CD14-positive monocyte (primary cell): ENCODE measurements at places on chromosomes 7 and 10.

DNA sequence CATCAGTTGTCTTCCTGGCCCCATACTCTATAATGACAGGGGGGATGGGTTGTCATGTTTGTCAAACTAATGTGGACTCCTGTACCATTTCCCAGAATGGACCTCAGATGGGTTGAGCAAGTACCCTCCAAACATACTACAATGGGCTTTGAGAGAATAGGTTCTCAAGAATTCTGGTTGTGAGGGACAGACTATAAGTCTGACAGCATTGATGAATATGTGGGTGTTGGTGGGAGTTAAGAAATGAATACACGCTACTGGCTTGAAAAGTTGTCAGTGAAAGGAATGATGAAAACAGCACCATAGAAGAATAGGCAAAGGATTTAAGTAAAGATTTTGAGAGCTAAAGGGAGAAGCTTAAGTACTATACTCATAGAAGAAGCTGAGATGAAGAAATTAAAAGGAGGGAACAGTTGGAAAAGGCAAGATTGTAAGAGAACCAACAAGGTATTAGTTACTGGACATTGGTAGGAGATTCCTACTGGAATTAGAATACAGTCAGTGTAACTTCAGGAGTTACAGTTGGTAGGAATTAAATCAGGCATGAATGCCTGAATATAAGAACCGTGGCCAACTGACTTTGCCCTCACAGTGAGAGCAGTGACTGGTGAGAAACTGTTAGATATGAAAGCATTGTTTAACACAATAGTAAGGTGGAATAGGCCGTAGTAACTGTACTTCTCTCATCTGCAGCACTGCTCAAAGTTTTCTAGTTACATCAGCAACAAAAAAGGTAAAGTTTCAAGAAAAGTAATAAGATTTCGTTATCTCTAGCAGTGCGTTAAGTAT is 86.3 kb downstream of the LCOR start:
- DNase-seq = no peak

- no peak for DNase-seq
These were observed 35.8 kb downstream of the RASGEF1A start for GRCh38 chr10:43230909-43231522.

DNA sequence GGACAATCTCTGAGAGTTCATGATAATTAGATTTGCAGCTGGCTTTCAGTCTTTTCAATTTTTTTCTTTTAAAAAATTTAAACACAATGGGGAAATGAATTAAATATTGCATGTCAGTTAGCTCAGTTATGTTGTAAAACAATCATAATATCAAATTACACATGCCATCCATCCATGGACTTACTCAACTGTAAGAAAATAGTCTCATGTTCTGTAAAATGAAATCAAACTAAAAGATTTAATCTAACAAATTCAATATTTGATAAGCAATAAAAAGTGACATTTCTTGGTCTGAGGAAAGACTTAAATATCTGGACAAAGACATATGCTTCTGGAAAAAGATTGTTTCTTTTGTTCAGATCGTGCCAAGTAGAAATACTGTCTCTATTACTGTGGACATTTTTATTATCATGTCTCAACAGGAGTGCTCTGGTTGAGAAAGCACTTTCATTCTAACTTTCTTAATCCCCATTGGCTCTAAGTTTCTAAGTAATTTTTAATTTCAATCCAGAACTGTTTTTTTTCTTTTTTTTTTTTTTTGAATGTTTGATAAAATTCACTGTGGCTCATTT is 179.2 kb upstream of the FAM3C start:
- no peak for DNase-seq

DNA sequence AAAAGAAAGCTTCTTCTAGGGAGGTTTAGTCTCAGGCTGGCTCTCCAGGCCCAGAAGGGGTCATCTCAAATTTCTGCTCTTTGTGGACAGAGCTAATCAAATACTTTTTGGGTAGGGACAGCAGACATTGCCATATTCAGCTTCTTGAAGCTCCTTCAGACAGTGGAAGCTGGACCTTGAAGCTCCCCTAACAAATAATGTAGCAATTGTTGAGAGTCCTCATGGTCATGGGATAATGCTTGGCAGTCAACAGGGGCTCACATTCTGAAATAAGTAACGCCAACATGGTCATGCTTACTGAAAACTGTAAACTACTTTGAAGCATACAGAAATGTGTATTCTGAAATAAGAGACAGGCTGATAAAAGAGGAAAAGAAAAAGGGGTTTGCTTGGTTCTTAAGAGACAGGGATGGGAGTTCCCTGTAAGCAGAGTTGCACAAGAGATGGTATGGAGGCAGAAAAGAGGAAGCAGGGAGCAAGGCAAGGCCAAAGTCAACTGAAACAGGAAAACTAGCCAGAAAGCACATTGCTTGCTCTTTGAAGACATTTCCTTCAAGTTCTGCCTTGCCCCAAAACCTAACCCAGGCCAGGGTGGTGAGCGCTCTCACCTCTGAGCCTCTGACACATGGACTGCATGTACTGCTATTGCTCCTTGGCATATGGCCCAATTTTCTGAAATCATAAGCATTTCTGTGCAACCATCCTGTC is 53.1 kb upstream of the KMT2E start:
- DNase-seq = peak; percentile 96

- peak; percentile 94 for DNase-seq
These were observed 172.6 kb upstream of the NRP1 start for GRCh38 chr10:33506838-33507661.

DNA sequence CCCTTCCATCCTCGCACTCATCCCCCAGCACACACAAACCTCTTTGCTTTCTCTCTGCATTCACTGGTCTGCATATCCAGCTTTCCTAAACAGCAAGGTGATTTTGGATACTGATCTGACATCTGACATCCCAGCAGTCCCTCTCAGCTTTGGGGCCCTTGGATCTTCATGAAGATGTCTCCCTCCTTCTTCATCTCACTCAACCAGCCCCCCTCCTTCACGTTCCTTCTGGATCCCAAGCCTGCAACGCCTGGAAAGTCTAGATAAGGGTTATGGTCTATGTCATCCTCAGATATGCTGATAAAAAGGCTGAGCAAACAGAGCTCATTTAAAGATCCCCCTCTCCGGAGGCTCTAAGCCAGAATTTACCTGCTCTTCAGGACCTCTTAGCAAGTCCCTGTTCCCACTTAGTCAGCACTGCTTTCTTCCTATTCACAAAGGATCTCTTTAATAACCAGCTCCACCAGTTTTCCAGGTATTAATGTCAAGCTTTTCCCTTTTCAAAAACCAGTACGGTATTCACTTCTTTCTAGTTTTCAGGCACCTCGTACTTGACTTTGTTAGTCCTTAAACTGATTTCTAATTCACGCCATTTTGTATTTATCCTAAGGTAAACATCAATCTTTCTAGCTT is 38.9 kb downstream of the CREB3L2 start:
- DNase-seq = no peak

GRCh38 chr7:13091974-13092707 is 404.7 kb downstream of the ARL4A start:
- no peak for DNase-seq

GRCh38 chr7:46658281-46658680 is 737.2 kb upstream of the IGFBP3 start:
- DNase-seq = no peak

DNA sequence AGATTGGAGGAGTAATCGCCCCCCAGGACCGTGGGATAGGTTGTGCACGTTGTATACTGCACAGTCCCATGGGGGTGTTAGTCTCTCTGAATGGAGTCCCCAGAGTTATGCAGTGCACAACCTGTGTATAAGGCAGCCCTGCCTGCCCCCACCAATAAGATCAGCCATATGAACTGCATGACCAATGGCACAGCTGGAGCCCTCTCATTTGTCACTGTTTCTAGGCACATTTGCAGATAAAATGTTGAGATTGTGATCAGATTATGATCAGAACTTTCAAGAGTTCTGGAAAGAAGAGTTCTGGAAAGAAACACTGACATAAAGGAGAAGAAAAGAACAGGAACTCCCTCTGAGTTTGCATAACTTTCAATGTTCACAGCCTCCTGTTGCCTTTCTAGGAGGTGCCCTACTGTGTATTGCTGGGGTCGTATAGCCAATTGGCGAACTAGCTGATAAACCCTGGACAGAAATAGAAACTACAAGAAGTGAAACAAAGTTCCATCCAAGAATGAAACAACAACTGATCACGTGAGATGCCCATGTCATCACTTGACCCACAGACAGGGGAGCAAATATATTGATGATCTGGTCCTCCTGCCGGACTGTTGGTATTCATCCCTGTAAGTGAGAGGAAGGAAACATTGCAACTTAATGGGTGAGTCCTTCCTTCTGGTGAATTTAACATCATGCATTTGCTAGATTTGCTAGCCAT is 49.6 kb upstream of the TOMM7 start:
- DNase-seq = no peak

DNA sequence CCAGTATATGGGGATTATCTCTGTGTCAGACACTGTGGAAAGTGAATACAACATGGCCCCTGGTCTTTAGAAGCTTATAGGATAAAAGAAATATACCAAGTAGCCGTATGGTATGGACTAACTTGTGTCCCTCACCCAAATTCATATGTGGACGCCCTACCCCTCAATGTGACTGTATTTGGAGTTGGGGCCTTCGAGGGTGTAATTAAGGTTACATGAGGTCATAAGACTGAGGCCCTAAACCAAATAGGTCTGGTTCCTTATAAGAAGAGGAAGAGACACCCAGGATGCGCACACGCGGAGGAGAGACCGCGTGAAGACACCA is 36.3 kb downstream of the ASB13 start:
- no peak for DNase-seq

DNA sequence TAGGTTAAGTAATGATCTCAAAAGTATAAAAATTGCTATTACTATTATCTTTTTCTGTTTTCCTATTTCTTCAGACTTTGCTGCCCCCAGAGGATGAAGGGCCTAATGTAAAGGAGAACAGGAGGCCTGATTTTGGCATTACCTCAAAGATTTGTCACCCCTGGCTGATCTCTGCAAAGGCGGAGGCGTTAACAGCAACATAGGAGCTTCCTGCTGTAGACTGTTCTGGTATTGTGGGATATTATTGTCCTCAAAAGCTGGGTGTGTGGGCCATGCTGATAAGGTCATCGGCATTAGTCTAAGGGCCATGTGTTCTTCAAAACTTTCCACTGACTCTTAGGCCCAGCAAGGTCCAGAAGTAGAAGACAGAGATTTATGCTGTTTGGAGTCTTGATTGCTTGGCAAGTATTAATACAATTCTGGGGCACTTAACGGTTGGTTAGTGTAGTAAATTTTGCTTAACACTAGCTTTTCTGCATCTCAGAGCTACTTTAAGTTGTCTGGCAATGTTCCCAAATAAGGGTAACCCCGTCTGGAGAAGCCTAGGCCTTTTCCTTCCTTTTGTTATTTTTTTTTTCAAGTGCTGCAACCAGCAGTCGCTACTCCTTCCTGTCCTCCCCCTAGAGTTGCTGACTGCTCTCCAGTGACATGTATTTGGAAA is 14.0 kb upstream of the ENTPD1 start:
- no peak for DNase-seq

GRCh38 chr10:6431861-6432260 is 148.2 kb downstream of the PRKCQ start:
- DNase-seq = no peak

- DNase-seq = no peak
These were observed 268.2 kb upstream of the ADARB2 start for GRCh38 chr10:2005546-2005945.
